ENCODE measurements at places on chromosomes 13 and 19. TPM values are rescaled to one million over a fixed set of nuclear protein-coding genes. Genes with fewer than 3 reads are reported as not detected.

Gene PRX
- total RNA-seq, result 7.3 TPM

Gene ONECUT3
- total RNA-seq, result not detected

Gene CACNG6
- not detected for total RNA-seq

- H3K4me3 ChIP-seq, result no peak overlapping the region
- H3K27me3 ChIP-seq, result no peaks in the 10 kb centered on the region
- H3K4me1 ChIP-seq, result no peaks in the 10 kb centered on the region
- peaks cover 10% of the 10 kb centered on the region for H3K36me3 ChIP-seq
- H3K27ac ChIP-seq, result no peak overlapping the region
- DNase-seq, result no peak
Measured at GRCh38 chr13:50969691-50970090, 60.1 kb downstream of the RNASEH2B start.

Gene DNAJC15
- total RNA-seq, result 5.6 TPM

- H3K27me3 ChIP-seq, result peaks cover 95% of the 10 kb centered on the region
- no peak overlapping the region for H3K27ac ChIP-seq
- DNase-seq, result no peak
Measured at GRCh38 chr19:50551034-50551714, 17.1 kb downstream of the LRRC4B start.

Gene IL17D
- total RNA-seq, result 1.5 TPM

GRCh38 chr13:28001837-28002473, 13.5 kb upstream of the URAD start:
- no peak overlapping the region for H3K4me3 ChIP-seq
- peaks cover 3% of the 10 kb centered on the region for H3K4me1 ChIP-seq
- DNase-seq, result no peak
- no peaks in the 10 kb centered on the region for H3K36me3 ChIP-seq

DNA sequence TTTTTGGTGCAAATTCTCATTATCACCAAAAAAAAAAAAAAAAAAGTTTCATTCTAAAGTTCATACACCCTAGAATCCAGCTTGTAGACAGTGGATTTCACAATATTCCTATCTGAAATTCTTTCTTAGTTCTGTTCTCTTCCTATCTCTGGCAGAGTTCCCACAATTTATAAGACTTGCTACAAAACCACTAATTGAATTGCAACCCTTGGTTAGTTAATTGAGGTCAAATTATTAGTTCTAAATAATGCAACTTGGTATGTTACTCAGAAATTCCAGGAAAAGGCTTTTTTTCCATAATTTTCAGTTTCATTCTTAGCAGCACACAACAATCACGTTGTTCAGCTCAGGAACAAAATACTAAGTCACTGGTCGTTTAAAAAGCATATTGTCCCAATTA, 58.5 kb downstream of the SPATA13 start:
- no peak overlapping the region for H3K27ac ChIP-seq
- no peaks in the 10 kb centered on the region for H3K27me3 ChIP-seq
- no peaks in the 10 kb centered on the region for H3K36me3 ChIP-seq
- DNase-seq, result no peak
- H3K4me3 ChIP-seq, result no peak overlapping the region

Gene ZNF729
- not detected for total RNA-seq

DNA sequence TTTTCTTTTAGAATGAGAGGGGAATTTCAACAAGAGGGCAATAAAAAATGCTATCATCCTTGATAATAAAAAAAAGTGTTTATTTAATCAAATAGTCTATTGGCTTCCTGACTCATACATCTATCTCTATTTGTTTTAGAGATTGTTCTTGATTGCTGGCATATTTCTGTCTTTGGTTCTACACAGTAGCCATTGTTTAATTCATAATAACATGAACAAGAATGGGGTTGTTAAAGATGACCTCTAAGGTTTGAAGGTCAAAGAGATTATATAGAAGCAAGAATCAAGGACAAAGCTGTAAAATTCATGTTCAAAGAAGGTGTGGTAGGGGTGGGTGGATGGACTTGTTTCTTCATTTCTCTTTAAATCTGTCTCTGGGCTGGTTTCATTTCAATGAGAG, 166.0 kb upstream of the KLF12 start:
- no peaks in the 10 kb centered on the region for H3K27me3 ChIP-seq
- DNase-seq, result no peak
- no peak overlapping the region for H3K4me3 ChIP-seq
- H3K27ac ChIP-seq, result no peak overlapping the region

Gene NALCN
- total RNA-seq, result 1.8 TPM

DNA sequence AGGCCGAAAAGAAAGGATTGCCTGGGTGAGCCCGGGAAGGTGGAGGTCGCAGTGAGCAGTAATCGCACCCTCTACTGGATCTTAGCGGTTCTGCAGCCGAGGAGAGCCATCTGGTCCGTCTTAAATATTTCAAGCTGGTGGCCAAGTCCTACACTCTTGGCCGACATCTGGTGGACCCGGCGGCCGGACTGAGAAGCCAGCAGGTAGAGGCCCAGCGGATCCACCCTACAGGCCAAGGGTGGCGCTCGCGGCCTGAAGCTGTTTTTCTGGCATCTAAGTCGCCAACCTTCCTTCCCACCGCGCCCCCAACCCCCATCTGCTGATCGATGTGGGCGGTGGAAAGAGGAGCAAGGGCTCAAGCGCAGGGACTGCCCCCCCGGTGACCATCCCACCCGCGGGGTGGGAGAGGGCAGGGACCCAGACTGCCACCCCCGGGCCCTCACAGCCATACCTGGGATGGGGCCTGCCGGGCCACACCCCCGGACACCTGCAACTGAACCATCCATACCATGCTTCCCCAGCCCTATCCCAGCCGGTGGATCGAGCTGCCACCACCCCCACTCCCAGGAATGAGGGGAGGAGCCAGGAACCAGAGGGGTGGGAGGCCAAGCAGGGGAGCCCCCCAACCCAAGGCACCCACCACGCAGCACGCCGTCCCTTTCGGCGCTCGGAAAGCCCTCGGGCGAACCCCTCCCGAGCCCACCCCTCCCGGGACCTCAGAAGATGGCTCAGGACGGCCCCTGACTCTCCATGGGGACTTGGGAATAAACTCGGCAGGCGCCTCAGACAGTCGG, 46.3 kb upstream of the ZNF730 start:
- peaks cover 14% of the 10 kb centered on the region for H3K27me3 ChIP-seq
- H3K4me3 ChIP-seq, result peak overlapping the region; percentile 44
- H3K36me3 ChIP-seq, result no peaks in the 10 kb centered on the region
- peaks cover 5% of the 10 kb centered on the region for H3K4me1 ChIP-seq
- H3K27ac ChIP-seq, result no peak overlapping the region

Gene DNMT1
- total RNA-seq, result 41.2 TPM

Gene ENOX1
- total RNA-seq, result 0.25 TPM

DNA sequence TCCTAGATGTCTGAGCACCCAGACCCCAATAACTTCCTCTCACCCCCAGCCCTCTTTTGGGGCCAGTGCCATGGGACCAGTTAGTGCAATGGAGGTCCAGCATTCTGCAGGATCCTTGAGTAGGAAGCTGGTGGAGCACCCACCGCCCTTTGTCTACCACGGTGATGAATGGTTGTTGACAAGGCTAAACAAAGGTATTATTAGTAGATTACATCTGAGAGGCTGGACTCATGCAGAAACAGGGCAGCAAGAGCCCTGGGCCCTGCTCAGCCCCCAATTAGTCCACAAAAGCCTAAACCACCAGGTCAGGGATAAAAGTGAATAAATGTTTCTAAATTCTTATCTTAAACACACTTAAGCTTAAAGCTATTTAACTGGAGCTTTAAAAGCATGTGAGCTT, 196.5 kb upstream of the TSHZ3 start:
- H3K27ac ChIP-seq, result no peak overlapping the region
- no peaks in the 10 kb centered on the region for H3K36me3 ChIP-seq
- H3K4me3 ChIP-seq, result no peak overlapping the region
- no peaks in the 10 kb centered on the region for H3K4me1 ChIP-seq

Gene FCER2
- not detected for total RNA-seq

DNA sequence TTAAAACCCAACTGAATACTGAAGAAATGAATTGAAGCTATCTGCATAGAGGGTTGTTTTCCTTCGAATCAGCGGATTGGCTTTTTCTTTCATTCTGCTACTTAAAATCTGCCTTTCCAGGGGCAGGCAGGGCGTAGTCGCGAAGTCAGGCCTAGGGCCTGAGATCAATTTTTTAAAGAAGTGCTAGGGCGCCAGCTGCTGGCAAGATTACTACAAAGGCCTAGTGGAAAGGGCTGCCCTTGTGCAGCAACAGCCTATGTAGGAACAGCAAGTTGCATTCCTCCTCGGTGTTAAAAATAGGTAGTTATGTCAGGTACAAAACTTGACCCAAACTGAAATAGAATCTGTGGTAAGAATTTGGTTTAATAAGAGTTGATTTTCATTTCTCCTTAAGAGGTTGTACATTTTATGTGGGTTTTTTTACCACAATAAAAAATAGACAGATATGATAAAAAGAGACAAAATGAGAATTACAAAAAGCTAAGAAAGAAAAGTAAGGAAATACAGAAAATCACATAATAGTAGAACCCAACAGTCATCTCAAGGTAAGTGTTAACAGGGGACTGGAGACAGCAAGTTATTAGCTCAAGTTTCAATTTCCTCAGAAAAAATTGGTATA, 9.5 kb upstream of the URAD start:
- no peak for DNase-seq
- no peak overlapping the region for H3K27ac ChIP-seq
- peaks cover 3% of the 10 kb centered on the region for H3K4me1 ChIP-seq

Data from suprapubic skin (tissue), 4 donors.